Naive B cell (primary cell): ENCODE measurements at places on chromosomes 11 and 22.

DNA sequence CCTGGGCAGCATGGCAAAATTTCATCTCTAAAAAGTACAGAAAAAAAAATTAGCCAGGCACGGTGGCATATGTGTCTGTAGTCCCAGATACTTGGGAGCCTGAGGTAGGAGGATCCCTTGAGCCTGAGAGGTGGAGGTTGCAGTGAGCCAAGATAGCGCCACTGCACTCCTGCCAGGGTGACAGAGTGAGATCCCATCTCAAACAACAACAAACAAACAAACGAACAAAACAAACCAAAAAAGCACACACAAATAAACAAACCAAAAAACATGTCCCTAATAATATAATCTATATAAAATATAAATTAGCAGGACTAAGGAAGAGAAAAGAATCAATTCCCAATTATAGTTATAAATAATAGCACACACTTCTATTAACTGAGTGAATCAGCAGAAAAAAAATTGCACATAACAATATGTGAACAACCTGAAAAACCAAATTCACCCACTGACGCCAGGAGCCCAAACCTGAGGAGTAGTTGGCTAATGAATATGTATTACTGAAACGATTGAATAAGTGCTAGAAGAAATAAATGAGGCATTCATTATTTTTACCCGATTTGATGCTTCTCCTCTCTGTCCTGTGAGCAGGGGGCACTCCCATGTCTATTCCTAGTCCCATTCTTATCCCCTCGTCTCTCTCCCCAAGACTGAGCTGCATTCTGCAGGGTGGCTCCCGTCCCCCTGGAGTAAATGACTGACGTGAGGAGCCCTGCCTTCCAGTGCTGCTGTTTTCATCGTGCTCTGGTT, 108.2 kb upstream of the TOP3B start:
- DNase-seq: no peak

DNA sequence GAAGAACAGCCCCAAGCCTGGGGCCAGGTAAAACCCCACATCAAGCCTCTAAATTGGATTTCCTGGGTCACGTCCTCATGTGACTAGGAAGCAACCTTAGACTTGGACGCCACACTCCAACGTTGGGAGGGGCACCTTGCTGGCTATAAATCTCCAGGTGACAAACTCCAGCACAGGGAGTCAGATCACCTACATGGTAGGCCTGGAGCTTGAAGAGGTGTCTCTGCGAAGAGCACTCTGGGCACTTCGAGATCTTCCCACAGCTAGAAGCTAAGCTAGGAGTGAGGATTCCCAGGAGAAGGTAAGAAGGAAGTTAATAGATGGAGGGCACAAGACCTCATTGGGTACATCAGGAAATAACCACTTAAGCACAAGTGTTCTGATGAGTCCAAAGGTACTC, 77.1 kb upstream of the GNAZ start:
- DNase-seq: no peak

DNA sequence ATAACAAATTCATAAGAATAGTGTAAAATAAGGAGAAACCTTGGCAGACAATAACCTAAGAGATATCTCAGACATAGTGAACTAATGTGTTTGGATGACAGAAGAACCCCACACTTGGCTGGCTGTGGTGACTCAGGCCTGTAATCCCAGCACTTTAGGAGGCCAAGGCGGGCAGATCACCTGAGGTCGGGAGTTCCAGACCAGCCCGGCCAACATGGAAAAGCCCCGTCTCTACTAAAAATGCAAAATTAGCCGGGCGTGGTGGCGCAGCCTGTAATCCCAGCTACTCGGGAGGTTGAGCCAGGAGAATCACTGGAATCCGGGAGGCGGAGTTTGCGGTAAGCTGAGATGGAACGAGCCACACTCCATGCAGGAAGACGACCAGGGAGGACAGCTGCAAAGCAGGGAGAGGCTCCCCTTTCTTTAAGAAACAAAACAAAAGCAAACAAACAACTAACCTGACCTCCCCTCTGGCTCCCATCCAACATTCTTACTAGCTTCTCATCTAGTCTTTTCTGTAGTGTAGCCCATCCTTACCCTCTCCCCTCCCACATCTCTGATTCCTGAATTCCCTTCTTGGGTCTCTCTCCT, 84.2 kb downstream of the ZNF280B start:
- no peak for DNase-seq

DNA sequence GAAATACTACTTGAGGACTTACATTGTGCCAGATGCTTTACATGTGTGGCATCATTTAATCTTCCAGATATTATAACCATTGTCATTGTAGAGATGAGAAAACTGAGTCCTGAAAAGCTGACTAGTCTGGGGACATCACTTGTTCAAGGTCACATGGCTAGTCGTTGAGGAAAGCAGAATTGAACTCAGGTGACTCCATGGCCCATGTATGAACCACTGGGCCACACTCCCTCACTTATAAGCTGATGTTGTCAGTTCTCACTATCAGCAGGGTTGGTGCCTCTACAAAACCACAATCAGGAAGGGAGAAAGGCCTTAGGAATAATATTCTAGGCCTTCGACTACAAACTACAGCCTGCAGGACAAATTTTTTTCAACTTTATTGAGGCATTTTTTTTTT, 26.1 kb upstream of the ADA2 start:
- no peak for DNase-seq

- no peak for DNase-seq
These were observed 1.7 kb downstream of the HPX start for GRCh38 chr11:6438979-6439571.
